ENCODE measurements at places on chromosomes 1 and 21.

DNA sequence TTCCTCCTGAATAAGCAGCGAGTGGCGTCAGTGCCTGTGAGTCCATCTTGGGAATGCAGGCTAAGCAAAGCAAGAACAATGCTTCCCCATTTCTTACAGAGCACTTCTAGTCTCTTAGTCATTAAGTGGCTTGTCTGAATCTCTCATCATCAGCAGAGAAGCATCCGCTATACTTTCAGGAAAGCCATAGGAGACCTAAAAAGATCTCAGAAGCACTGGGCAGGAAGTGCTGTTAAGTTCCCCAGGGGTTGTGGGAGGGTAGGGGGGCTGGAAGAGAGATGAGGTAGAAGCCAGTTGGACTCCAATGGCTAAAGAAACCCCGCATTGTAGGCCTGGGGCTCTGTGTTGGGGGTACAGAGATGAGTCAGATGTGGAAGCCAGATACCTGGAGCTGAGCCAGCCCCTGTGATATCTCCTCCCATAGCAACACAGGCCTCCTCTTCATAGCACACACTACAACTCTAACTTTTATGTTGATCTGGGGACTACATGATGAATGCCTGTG lies 44.9 kb downstream of the SYT6 start:
- DNase-seq: peak; percentile 33

- DNase-seq: no peak
Measured at GRCh38 chr1:107687849-107688753, 276.9 kb downstream of the VAV3 start.

GRCh38 chr21:42245331-42246193 lies 26.6 kb downstream of the ABCG1 start:
- no peak for DNase-seq

DNA sequence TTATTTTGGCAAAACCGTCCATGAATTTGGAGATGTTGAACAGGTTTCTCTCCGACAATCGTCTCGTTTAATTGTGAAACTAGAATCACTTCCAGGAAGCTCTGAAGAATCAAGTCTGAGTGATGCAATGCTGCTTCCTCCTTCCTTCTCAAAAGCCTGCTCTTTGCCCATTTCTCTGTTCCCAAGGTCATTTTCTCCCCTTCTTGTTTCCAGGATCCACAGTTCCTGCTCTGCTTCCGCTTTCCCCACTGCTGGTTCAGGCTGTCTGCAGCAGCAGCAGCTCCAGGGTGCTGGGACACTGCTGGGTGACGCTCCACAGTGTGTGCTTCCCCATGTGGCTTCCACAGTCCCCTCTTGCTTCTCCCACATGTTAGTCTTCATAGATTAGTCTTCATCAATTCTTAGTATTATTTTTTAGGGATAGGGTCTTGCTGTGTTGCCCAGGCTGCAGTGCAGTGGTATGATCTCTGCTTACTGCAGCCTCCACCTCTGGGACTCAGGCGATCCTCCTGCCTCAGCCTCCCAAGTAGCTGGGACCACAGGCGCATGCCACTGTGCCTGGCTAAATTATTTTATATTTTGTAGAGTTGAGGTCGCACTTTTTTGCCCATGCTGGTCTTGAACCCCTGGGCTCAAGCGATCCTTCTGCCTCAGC lies 156.2 kb downstream of the DYRK1A start:
- DNase-seq: no peak

GRCh38 chr1:39646232-39647081 lies 7.0 kb upstream of the HEYL start:
- DNase-seq: no peak

GRCh38 chr1:201713086-201713810 lies 115.7 kb upstream of the IPO9 start:
- DNase-seq: no peak

- no peak for DNase-seq
Measured at GRCh38 chr1:223844787-223845036, 1.0 kb downstream of the TP53BP2 start.

GRCh38 chr1:176102768-176103350 lies 104.2 kb downstream of the COP1 start:
- DNase-seq: no peak

- no peak for DNase-seq
Measured at GRCh38 chr1:31595836-31596736, 19.8 kb downstream of the TINAGL1 start.

DNA sequence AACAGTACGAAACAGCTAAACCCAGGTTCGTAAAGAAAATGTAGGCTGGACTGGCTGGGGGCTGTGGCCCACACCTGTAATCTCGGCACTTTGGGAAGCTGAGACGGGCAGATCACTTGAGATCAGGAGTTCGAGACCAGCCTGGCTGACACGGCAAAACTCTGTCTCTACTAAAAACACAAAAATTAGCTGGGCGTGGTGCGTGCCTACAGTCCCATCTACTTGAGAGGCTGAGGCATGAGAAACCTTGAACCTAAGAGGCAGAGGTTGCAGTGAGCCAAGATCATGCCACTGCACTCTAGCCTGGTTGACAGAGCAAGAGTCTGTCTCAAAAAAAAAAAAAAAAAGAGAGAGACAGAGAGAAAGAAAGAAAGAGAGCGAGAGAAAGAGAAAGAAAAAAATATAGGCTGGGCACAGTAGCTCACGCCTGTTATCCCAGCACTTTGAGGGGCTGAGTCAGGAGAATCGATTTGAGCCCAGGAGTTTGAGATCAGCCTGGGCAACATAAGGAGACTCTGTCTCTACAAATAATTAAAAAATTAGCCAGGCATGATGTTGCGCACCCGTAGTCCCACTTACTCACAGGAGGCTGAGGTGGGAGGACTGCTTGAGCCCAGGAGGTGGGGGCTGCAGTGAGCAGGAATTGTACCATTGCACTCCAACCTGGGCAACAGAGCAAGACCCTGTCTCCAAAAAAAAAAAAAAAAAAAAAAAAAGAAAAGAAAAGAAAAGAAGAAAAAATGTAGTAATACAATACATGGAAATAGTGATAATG lies 35.7 kb downstream of the CAPZB start:
- no peak for DNase-seq

DNA sequence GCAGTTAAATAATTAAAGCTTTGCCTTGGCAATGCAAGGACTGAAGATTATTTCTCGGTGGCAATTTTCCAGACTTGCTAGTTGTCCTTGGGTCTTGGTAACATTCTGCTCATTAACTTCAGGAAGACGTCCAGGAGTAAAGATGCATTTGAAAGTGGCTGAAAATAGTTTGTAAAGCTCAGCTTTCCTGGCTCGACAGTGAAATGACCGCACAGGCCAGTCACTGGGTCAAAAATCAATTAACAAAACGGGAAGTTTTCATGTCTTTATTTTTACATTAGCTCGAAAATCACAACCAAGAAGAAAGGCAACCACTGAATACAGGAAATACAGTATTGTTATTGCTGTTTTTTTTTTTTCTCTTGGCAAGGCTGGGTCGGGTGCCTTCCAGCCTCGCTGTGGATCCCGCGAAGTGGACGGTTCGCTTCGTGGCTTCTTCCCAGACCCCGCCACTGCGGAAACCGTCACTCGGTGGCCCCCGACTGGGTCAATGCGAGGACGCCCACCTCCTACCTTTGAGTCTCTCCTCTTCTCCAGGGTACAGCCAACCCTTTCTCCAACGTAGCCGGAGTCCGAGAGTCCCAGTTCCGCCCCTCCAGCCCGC lies 479 bp upstream of the SNX7 start:
- DNase-seq: no peak

GRCh38 chr21:40902299-40902698 lies 55.3 kb upstream of the DSCAM start:
- DNase-seq: no peak

- DNase-seq: no peak
Measured at GRCh38 chr1:244210884-244211558, 159.9 kb downstream of the ZBTB18 start.

- DNase-seq: no peak
Measured at GRCh38 chr1:53135735-53136114, 6.7 kb downstream of the SLC1A7 start.

DNA sequence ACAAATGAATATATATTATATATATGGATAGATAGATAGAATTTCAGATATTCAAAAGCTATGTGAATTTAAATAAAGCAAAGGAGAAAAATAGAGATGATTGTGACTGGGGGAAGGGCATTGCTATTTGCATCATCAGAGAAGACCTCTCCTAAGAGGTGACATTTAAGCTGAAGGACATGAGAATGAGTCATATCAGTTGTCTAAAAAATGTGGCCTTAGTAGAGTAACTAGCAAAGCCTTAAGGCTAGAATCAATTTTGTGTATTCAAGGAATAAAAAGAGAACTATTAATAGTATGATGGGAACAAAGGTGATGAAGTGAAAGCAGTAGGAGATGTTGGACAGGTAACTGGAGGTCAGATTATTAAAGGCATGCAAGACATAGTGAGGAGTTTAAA lies 34.8 kb upstream of the SLC35F3 start:
- DNase-seq: no peak

GRCh38 chr1:236451796-236452373 lies 57.8 kb downstream of the EDARADD start:
- DNase-seq: peak; percentile 24

- DNase-seq: no peak
Measured at GRCh38 chr1:156073740-156074139, 8.5 kb downstream of the MEX3A start.

- DNase-seq: no peak
Measured at GRCh38 chr1:226737819-226738420, 1.2 kb downstream of the ITPKB start.

- no peak for DNase-seq
Measured at GRCh38 chr1:222785529-222785928, 29.3 kb upstream of the DISP1 start.

DNA sequence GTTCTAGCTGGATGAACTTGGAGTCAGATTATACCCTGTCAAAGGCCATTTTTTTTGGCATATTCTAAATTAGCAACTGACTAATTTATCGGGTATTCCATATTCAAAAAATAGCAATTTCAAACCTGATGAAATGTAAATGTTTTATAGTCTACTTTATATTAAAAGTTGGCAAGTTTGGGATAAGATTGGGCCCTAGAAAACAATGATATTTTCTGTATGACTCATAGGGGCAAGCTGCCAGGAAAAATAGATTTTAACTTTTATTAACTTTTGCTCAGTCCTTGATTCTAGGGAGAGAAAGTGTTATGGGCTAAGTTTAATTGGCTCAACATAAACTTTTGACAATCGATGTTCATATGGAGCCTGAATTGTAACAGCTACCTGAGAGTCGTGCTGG lies 576.9 kb upstream of the B3GALT2 start:
- DNase-seq: no peak

DNA sequence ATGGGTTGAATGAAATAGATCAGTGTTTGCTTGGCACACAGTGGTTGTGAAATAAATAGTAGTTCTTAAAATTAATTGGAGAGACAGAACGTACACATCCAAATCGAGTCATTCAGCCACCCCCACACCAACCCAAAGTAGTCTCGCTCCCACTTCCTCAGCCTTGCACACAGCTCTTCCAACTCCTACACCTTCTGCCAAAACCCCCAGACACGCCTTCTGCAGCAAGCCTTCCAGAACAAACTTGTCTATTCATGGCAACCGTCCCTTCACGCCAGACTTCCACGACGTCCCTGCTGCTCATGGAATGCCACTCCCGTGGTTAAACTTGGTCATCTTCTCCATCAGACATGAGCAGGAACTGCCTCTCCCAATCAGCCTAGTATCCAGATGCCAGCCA lies 37.5 kb upstream of the RD3 start:
- DNase-seq: no peak

DNA sequence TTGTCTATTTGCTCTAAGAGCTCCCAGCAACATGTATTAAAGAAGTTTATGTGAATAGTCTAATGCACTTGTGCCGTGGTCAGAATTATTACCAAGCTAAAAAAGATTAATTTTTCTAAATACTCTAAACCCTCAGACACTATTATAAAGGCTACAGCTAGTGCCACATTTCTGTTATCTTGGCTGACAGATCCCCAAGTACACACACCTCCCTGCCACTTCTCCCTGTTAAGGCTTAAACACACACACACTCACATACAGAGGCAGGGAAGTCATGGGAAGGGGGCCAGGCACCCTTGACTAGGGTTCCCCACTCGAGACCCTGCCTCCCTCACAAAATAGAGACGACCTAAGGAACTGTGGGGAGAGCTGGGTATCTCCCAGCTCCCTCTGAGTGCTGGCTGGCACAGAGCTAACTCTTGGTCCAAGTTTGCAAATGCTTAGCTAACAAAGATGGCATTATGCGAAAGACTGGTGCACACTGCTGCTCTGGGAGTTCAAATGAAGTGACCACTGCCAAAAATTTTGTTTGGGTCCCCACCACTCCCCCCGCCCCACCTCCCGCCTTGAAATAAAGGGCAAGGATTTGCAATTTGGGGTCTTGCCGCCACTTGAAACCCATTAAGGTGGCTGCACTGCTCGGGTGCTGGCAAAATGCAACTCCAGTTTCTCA lies 9.8 kb downstream of the SSBP3 start:
- DNase-seq: no peak

- no peak for DNase-seq
Measured at GRCh38 chr21:37082856-37083528, 9.9 kb downstream of the TTC3 start.

DNA sequence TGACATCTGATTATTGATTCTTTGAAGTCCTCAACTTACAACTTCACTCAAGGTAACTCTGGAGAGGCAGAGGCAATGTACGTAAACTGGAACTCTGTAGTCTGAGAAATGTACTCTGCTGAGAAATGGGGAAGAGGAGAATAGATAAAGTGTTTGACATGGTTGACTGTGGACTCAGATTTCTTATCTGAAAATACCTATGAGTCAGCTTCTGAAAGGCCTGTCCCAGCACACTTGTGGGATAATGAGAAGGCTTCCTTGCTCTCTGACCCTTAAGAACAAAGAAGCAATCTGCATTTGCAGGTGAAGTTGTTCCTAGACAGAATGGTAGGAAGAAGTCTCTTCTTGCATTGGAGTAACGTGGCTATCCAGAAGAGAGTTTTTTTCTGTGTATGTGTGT lies 1573.5 kb downstream of the BRINP3 start:
- DNase-seq: no peak

DNA sequence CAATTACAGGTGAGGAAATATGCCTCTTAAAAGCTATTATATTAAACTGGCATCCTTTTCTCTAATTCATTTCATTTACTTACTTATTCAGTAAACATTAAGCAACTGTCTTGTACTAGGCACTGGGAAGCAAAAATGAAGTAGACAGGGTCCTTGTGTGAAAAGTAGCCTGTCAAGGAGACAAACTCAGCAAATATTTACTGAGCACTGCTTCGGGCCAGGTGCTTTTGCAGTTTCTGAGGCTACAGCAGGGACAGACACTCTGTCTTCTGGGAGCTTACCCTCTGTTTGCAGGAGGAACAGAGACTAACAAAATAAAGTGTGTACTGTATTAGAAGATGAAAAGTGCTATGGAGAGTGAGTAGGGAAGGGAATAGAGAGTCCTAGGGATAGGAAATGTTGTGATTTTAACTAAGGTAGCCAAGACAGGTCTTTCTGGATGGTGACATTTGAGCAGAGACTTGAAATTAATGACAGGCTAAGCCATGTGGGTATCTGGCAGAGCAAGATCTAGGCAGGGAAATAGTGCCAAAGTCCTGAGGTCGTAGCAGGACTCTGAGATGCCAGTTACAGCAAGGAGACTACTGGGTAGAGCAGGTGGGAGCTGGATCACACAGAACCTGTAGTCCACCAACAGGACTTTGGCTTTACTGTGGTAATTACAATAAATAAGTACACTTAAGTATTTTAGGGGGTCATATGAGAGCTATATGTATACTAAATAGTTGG lies 133.0 kb downstream of the ITSN1 start:
- DNase-seq: no peak
